ENCODE measurements at places on chromosomes 2 and 18.

- DNase-seq, result no peak
These were observed 418.8 kb downstream of the SUCLG1 start for GRCh38 chr2:84040281-84040680.

GRCh38 chr2:145751629-145752028 is 1231.7 kb upstream of the ZEB2 start:
- DNase-seq, result no peak

GRCh38 chr18:62331581-62332356 is 6.7 kb downstream of the TNFRSF11A start:
- no peak for DNase-seq

DNA sequence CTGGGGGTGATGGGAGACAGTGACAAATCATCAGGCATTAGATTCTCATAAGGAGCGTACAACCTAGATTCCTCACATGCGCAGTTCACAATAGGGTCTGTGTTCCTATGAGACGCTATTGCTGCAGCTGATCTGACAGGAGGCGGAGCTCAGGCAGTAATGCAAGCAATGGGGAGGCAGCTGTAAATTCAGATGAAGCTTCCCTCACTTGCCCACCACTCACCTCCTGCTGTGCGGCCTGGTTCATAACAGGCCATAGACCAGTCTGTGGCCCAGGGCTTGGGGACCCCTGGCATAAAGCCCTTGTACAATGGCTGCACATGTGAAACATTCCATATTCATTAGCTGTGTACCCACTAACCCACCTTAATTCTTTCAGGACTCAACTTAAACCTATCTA is 18.0 kb downstream of the NMUR1 start:
- DNase-seq, result no peak

GRCh38 chr18:31973929-31974546 is 31.1 kb upstream of the TRAPPC8 start:
- DNase-seq, result no peak

- no peak for DNase-seq
These were observed 16.7 kb upstream of the GTF2A1L start for GRCh38 chr2:48600917-48601316.

- DNase-seq, result no peak
These were observed 35.5 kb upstream of the CYTIP start for GRCh38 chr2:157479081-157480027.

- DNase-seq, result no peak
These were observed 12.3 kb downstream of the CALCRL start for GRCh38 chr2:187435756-187436155.

DNA sequence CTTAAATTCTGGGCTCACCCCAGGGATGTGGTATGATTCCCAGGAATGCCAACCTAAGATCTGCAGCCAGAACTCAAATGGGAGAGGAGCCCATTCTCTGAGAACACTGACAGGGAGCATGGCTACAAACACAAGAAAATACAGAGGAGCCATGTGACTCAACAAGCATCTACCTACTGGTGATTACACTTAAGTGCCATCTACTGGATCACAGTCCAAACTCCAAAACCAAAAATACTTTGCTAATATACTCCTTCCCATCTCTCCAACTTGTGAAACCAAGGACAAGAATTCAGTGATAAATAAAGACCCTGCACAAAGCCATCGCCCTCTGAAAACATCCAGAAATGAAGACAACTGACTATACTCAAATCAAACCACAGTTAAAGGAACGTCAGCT is 116.9 kb downstream of the NR4A2 start:
- no peak for DNase-seq

GRCh38 chr2:28350791-28351285 is 41.8 kb upstream of the FOSL2 start:
- DNase-seq, result no peak

- DNase-seq, result no peak
These were observed 139.6 kb upstream of the NETO1 start for GRCh38 chr18:73007195-73007914.

GRCh38 chr2:111535404-111535803 is 348.6 kb downstream of the ANAPC1 start:
- DNase-seq, result no peak

DNA sequence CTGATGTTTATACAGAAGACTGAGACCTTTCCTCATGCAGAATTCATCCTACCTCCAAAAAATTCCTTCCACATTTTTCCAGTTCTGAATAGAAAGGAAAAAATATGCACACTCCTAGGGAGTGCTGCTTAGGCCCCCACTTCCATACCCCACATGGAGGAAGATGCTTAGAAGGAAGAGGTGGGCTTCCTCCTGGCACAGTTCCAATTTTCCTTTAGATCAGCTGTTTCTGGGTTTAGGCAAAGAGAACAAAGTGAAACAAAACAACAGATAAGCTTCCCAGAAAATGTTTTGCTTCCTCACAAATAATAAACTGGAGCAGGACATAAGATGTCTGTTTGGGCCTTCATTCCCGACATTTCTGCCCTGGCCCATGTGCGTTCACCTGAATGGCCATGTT is 172.6 kb downstream of the PRPF40A start:
- no peak for DNase-seq

GRCh38 chr2:234339501-234339900 is 157.4 kb downstream of the ARL4C start:
- no peak for DNase-seq

- no peak for DNase-seq
These were observed 60.8 kb downstream of the NPAS2 start for GRCh38 chr2:100880730-100881129.

GRCh38 chr2:20669562-20670314 is 2.8 kb downstream of the GDF7 start:
- DNase-seq, result no peak

All from activated T-cell treated with anti-CD3 and anti-CD28 coated beads for 48 hours (primary cell).